ENCODE measurements at places on chromosomes 3 and 15.

DNA sequence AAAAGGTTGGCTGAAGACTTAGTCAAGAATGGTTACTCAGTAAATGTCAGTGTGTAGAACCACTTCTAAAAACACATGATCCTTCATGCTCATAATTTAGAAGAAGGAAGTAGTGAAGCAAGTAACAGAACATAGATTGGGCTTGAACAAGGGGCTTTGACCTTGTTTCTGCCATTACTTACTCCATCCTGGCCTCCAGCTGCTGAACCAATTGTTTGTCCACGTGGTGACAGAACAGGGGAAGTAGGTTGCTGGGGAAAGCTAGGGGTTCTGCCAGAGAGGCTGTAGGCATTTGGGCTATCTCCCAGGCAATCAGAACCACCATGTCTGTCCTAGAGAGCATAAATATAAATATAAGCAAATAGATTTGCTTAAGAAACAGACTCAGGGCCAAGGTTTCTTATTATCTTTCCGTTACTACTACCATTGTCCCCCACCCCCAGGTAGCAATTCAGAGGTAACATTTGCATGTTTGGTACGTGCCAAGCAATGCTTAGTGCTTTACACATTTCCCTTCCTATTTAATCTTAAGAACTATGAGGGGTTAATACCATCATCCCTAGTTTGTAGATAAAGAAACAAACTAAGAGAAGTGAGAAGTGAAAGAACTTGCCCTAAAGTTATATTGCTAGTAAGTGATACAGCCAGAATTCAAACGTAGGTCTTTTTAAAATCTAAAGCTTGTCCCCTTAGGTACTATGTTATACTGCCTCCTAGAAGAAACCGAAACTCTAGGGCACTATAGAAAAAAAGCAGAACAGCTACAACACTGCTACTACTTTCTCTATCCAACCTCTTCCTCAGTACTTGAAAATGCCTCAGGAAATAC lies 3.0 kb upstream of the SPG11 start:
- DNase-seq, result no peak

- DNase-seq, result no peak
Measured at GRCh38 chr15:78370013-78370412, 29.9 kb downstream of the CRABP1 start.

DNA sequence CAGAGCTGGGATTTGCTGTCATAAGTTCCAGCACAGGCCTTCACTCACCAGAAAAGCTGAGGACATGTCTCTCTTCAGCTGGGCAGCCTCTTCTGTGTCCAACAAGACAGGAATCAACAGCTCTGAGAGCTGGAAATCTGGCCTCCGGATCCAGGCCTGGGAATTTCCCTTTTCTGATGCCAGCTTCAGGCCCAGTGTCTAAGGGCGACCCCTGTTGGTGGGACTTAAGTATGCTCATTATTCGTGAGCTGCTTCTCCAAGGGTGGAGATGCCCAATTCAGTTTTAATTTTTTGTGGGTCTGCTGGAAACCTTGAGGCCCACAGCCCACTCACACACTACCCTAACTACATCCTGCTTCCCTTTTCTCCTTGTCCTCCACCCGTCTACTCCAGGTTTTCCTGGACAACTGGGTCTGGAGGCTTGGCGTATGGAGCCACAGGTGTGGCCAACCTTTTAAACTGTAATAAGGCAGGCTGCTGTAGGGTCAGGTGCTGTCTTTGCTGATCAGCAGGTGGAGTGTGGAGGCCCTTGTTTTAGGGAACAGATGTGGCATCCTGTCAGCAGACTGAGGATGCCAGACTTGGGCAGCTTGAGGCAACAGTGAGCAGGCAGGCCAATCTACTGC lies 2.6 kb upstream of the CEMIP start:
- DNase-seq, result peak; percentile 59

GRCh38 chr3:94709249-94709902 lies 646.5 kb downstream of the NSUN3 start:
- no peak for DNase-seq

- DNase-seq, result no peak
Measured at GRCh38 chr15:31265090-31265870, 61.4 kb upstream of the KLF13 start.

GRCh38 chr3:150128126-150128525 lies 157.4 kb upstream of the PFN2 start:
- DNase-seq, result no peak

- no peak for DNase-seq
Measured at GRCh38 chr3:125511420-125512118, 8.4 kb downstream of the SNX4 start.

GRCh38 chr15:85010386-85011159 lies 28.9 kb downstream of the PDE8A start:
- no peak for DNase-seq

DNA sequence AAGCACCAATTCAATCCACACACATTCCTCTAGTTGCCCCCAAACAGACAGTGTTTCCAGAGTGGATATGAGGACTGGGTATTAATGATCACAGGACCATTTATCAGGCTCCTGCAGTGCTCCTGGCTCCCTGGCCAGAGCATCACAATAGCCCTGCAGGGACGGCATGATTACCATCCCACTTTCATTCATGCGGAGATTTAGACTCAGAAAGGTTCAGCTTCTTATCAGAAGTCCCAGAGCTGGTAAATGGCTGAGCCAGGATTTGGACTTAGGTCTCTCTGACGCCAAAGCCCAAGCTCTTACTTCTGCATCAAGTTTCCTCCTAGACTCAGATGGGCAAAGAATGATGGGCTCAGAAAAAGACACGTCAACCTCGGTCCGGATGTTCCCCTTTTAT lies 2.9 kb upstream of the EPHB3 start:
- no peak for DNase-seq

GRCh38 chr15:67198157-67198754 lies 56.2 kb downstream of the AAGAB start:
- no peak for DNase-seq

- no peak for DNase-seq
Measured at GRCh38 chr3:126149960-126150515, 30.3 kb downstream of the ALDH1L1 start.

DNA sequence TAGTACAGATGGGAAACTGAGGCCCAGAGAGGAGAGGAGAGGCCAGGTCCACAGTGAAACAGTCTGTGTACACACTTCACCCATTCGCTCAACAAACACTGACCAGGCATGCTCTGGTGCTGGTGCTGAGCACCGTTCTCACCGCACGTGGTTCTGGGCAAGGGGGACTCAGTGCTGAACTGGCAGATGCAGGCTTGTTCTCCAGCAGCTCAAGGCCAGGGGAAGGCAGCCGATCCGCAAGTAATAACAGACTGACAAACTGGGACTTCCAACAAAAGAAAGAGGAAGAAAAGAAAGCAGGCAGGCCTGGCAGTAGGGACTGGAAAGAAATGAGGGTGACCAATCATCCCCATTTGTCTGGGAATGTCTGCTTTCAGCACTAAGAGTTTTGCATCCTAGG lies 25.6 kb upstream of the LINGO1 start:
- DNase-seq, result no peak

DNA sequence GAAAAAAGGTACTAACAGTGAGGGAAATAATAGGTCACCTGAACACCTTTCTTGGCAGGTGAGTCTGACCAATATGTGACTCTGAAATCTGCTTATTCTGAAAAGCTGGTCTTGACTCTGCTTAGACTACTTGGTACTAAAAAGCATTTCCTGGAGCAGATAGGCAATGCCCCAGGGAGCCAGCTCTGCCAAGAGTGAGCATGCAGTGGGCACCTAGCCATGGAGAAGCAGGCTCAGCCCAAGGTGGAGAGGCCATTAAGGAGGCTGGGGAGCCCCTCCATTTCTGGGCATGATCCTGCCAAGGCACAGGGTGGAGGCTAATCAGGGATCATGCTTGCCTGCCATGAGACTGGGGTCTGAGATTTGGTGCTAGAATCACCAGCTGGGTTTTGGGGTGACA lies 1.6 kb upstream of the LTF start:
- DNase-seq, result no peak

DNA sequence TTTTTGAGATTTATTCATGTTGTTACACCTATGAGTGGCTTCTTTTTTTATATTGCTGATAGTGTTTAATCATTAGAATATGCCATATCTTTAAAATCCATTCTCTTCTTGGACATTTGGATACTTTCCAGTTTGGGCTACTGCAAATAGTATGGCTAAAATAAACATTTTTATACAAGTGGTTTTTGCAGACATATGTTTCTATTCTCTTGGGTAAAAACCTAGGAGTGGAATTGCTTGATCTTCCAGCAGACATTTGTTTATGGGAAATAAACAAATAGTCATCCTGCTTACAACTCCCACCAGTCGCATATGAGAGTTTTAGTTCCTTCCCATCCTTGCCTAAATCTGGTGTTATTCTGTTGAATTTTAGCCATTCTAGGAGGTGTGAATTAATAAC lies 193.1 kb downstream of the ALCAM start:
- no peak for DNase-seq

DNA sequence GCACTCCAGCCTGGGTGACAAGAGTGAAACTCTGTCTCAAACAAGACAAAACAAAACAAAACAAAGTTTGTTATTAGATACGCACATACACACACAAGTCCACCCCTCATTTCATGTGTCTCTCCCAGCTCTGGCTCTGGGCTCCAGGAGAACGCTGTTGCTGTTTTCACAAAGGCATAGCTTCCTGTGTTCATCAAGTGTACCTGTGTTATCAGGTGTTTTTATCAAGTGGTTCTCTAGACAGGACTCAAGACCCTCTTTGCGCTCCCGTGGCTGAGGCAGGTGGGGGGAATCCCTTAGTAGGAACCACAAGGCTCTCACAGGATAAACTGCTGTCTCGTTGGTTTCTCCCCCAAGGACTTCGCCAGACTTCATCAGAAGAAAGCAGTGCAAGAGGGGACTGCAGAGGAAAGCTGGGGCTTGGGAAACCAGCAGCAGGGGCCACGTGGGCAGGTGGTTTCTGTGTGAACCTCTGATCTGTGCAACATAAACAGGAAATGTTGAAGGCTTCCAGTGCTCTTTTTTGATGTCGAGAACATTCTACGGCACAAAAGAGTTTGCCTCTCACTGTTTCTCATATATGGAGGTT lies 6.9 kb upstream of the PPP1R2 start:
- DNase-seq, result peak; percentile 78

GRCh38 chr15:50698101-50698500 lies 11.5 kb upstream of the TRPM7 start:
- no peak for DNase-seq

GRCh38 chr3:110479731-110480130 lies 591.9 kb upstream of the NECTIN3 start:
- DNase-seq, result no peak

DNA sequence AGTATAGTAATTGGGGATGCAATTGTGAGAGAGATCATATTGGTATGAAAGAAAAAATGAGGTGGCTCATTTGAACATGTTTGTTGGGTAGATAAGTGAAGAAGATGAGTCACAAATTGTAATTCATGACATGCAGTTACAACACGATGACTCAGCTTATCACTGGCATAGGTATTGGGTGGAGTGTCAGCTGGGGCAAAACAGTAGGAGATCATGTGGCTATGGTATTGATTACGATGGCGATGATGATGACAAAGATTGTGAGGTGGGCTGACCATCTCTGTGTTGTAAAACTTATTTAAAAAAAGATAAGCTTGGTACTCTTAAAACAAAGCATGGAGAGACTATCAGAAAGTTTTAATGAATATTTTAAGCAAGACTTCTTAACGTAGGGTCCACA lies 11.6 kb upstream of the DPH6 start:
- no peak for DNase-seq

- DNase-seq, result no peak
Measured at GRCh38 chr15:75178938-75179745, 22.5 kb upstream of the C15orf39 start.

DNA sequence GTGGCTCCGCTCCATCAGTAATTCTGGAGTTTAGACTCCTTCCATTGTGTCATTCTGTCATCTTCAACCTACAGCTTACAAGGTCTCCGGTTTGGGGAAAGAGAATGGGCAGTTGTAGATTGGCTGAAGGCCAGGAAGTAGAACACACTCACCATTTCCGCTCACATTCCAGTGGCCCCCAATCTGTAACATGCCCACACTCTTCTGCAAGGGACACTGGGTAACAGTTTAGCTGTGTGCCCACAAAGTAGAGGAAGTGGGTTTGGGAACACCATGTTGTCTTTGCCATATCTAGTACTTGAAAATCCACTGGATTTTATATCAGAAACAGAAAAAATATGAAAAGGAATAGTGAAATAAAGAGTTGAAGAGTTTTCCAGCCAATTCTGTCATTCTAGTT lies 153.5 kb downstream of the SV2B start:
- no peak for DNase-seq

DNA sequence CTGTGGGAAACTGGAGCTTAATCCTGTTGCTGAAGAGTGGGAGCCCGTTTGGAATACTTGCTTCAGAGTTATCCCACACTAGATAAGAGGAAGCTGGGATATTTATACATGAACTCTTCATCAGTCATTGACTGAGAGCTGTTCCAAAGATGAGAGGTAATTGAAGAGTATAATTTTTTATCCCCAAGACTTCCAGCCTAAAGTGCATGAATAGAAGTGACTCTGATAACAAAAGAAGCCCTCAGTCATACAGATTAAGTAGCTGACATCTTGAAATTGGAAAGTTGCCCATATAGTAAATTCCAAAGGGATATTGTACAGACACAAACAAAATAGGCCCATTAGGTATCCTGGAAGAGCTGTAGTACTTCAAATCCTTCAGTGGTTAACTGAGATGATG lies 268.0 kb downstream of the EPHA3 start:
- no peak for DNase-seq

DNA sequence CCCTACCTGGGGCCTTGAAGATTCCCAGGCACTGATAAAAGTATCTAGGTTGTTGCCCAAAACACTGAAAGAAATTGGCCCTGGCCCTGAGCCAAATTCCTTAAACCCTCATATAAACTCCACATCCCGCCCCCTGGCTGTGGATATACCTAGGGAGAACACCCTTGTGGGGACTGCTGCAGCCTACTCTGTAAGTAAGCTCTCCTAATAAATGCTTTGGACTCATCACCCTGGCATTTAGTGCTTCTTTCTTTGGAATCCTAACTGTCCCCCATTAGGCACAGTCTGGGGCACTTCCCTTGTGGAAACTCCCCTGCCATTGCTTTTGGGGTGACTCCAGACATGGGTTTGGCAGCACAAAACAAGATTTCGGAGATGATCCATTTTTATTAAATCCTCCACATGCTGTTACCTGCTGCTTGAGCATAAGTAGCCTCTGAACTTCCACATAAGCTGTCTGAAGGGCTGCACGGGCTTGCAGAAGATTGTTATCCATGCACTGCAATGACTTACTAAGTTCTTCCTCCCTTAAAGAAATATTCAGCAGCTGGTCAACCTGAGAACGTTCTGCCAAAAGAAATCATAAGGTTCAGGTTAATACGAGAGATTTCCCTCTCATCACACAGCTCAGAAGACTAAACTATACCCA lies 46.4 kb downstream of the ZNF106 start:
- DNase-seq, result no peak
